ENCODE measurements at places on chromosomes 7 and 10.

- H3K27ac ChIP-seq = peak overlapping the region; percentile 88
- H3K36me3 ChIP-seq = no peaks in the 10 kb centered on the region
- peak; percentile 76 for DNase-seq
- H3K4me1 ChIP-seq = peaks cover 23% of the 10 kb centered on the region
- no peaks in the 10 kb centered on the region for H3K27me3 ChIP-seq
These were observed 116.6 kb downstream of the RAB18 start for GRCh38 chr10:27620430-27621397.

GRCh38 chr7:90999989-91000979 lies 263.9 kb upstream of the FZD1 start:
- no peak for DNase-seq
- no peak overlapping the region for H3K4me3 ChIP-seq
- H3K27ac ChIP-seq = no peak overlapping the region
- H3K4me1 ChIP-seq = no peaks in the 10 kb centered on the region

GRCh38 chr7:98230746-98231471 lies 19.7 kb downstream of the BHLHA15 start:
- no peak overlapping the region for H3K4me3 ChIP-seq
- H3K27ac ChIP-seq = no peak overlapping the region
- H3K27me3 ChIP-seq = no peaks in the 10 kb centered on the region
- no peak for DNase-seq
- no peaks in the 10 kb centered on the region for H3K36me3 ChIP-seq

DNA sequence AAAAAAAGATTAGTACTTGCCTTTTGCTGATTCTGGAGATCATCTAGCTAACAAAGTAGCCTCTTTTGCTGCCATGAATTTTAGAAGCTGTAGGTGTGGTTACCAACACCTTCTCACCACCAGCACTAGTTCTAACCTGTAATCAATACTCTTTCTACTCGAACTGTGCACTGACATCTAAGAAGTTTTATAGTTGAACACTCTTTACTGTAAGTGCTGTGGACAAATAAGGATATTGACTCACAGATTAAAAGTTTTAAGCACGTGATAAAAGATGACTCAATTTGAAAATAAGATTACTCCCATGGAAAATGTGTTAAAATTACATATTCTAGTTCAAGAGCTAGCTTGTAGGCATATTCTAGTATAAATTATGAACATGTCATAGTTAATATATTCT lies 89.9 kb downstream of the REEP3 start:
- no peak overlapping the region for H3K27ac ChIP-seq
- H3K4me3 ChIP-seq = no peak overlapping the region
- H3K36me3 ChIP-seq = peaks cover 4% of the 10 kb centered on the region
- no peaks in the 10 kb centered on the region for H3K27me3 ChIP-seq
- DNase-seq = no peak

DNA sequence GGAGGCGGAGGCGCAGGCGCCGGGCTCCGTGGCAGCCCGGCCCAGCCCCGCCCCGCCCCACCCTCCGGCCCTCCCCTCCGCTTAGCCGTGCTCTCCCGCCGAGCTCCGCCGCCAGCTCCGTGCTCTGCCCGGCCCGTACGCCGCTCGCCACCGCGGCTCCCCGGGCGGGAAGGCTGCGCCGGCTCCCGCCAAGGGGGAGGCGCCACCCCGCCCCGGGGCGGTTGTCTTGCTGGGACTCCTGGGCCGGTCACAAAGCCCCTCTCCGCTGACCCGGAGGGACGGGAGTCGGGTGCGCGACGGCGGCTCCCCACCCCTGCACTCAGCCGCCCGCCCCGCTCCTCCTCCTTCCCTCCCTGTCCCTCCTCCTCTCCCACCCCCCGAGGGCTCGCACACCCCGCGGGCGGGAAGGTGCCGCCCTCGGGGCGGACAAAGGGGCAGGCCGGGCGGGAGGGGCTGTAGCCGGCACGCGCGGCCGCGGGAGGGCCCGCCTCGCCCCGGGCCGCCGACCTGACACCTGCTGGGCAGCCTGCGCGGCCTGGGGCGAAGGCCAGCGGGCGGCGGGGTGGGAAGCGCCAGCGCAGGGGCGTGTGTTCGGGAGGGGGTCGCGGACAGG lies 11.5 kb upstream of the SP8 start:
- H3K27me3 ChIP-seq = peaks cover 47% of the 10 kb centered on the region
- no peaks in the 10 kb centered on the region for H3K36me3 ChIP-seq
- DNase-seq = peak; percentile 29
- H3K4me3 ChIP-seq = peak overlapping the region; percentile 17

GRCh38 chr10:88064608-88065382 lies 201.4 kb downstream of the PTEN start:
- peaks cover 27% of the 10 kb centered on the region for H3K4me1 ChIP-seq
- no peak overlapping the region for H3K4me3 ChIP-seq
- no peaks in the 10 kb centered on the region for H3K27me3 ChIP-seq
- peak; percentile 54 for DNase-seq
- H3K36me3 ChIP-seq = no peaks in the 10 kb centered on the region
- no peak overlapping the region for H3K27ac ChIP-seq

DNA sequence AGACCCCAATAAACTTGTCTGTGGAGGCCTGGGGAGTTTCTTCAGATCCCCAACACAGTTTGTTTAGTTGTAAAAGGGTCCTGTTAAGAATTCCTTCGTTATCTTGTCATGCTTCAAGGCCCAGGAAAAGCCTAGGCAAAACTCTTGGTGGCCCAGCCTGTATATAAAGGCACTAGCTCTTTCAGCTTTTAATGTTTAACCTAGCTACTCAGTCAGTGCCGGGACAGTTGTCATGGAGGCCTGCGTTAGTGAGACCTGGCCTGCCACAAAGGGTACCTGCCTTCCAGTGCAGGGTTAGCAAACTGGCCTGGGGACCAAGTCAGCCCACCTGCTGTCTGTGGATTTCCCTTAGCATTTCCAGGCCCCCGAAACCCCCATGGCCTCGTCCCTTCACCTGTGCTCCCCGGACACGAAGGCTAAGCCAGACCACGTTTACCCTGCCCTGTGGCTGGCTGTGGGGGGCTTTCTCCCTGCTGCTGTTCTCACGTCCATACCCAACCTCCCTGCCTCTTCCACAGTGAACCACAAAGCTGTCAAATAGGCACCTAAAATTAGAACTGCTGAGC lies 96.9 kb upstream of the PPP2R2D start:
- no peak for DNase-seq
- no peaks in the 10 kb centered on the region for H3K4me1 ChIP-seq
- H3K4me3 ChIP-seq = no peak overlapping the region

GRCh38 chr10:7193369-7193768 lies 217.5 kb downstream of the SFMBT2 start:
- no peaks in the 10 kb centered on the region for H3K4me1 ChIP-seq
- H3K27ac ChIP-seq = no peak overlapping the region
- DNase-seq = no peak
- H3K4me3 ChIP-seq = no peak overlapping the region
- H3K36me3 ChIP-seq = peaks cover 6% of the 10 kb centered on the region

DNA sequence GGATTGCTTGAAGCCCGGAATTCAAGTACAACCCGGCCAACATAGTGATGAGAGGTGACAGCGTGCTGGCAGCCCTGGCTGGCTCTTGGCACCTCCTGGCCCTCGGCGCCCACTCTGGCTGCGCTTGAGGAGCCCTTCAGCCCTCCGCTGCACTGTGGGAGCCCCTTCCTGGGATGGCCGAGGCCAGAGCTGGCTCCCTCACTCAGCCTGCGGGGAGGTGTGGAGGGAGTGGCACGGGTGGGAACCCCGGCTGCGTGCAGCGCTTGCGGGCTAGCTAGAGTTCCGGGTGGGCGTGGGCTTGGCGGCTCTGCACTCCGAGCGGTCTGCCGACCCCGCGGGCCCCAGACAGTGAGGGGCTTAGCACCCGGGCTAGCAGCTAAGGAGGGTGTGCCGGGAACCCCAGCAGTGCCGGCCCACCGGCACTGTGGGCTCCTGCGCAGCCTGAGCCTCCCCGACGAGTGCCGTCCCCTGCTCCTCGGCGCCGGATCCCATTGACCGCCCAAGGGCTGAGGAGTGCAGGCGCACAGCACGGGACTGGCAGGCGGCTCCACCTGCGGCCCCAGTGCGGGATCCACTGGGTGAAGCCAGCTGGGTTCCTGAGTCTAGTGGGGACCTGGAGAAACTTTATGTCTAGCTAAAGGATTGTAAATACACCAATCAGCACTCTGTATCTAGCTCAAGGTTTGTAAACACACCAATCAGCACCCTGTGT lies 12.1 kb upstream of the RNF216 start:
- H3K27ac ChIP-seq = no peak overlapping the region
- H3K27me3 ChIP-seq = no peaks in the 10 kb centered on the region
- H3K36me3 ChIP-seq = no peaks in the 10 kb centered on the region

- peak overlapping the region; percentile 97 for H3K27ac ChIP-seq
- DNase-seq = peak; percentile 60
- no peaks in the 10 kb centered on the region for H3K36me3 ChIP-seq
- no peak overlapping the region for H3K4me3 ChIP-seq
These were observed 22.8 kb downstream of the PWWP2B start for GRCh38 chr10:132419538-132420468.

GRCh38 chr7:105591522-105591921 lies 10.2 kb upstream of the EFCAB10 start:
- H3K27ac ChIP-seq = no peak overlapping the region
- H3K4me3 ChIP-seq = no peak overlapping the region
- no peaks in the 10 kb centered on the region for H3K27me3 ChIP-seq
- no peak for DNase-seq
- peaks cover 4% of the 10 kb centered on the region for H3K4me1 ChIP-seq

DNA sequence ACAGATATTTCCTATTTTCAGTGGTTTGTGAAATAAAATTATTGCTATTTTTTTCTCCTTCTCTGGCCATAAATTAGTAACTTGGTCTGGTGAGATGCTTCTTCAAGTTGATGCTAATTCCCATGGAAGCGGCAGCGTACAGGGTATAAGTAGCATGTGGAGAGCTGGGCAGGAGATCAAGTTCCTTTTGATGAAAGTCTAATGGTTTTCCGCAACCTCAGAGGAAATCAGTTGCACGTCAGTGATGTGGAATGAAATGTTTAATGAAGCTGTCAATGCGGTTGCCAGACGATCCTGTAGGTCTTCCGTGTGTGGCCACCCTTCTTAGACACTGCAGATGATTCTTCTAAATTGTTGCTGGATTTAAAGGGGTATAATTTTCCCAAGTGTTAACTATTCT lies 236.4 kb upstream of the GRM3 start:
- H3K36me3 ChIP-seq = no peaks in the 10 kb centered on the region
- no peak for DNase-seq
- no peaks in the 10 kb centered on the region for H3K27me3 ChIP-seq
- H3K4me3 ChIP-seq = no peak overlapping the region
- no peaks in the 10 kb centered on the region for H3K4me1 ChIP-seq

DNA sequence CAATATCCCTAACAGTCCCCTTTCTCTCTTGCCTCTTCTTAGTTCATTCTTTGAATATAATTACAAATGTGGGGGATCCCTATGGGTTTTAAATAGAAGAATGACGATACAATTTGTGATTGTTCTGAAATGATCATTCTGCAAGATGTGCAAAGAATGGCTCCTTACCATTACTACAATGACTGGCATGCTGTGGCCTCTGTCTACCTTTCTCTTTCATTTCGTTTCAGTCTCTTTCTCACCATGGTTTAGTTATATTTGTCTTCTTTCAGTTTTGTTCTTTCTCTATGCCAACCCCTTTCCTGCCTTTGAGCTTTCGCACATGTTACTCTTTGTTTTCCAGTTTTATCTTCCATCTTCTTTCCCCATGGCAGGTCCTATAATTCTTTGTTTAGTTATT lies 176.5 kb downstream of the SUGCT start:
- no peak for DNase-seq
- H3K27me3 ChIP-seq = no peaks in the 10 kb centered on the region
- H3K27ac ChIP-seq = no peak overlapping the region

GRCh38 chr7:122137251-122138077 lies 6.6 kb downstream of the AASS start:
- H3K4me1 ChIP-seq = peaks cover 4% of the 10 kb centered on the region
- DNase-seq = no peak
- H3K4me3 ChIP-seq = no peak overlapping the region
- H3K27me3 ChIP-seq = no peaks in the 10 kb centered on the region
- no peaks in the 10 kb centered on the region for H3K36me3 ChIP-seq
- no peak overlapping the region for H3K27ac ChIP-seq
